Aorta (tissue), 5 donors: ENCODE measurements at places on chromosomes 6 and 20. TPM values are rescaled to one million over a fixed set of nuclear protein-coding genes. Genes with fewer than 3 reads are reported as not detected.

The CD24 gene
- total RNA-seq = 8.0 TPM

GRCh38 chr20:62876902-62877816 lies 15.5 kb upstream of the TCFL5 start:
- H3K27ac ChIP-seq = peak overlapping the region; percentile 53
- H3K27me3 ChIP-seq = no peaks in the 10 kb centered on the region
- no peaks in the 10 kb centered on the region for H3K36me3 ChIP-seq
- no peak overlapping the region for H3K4me3 ChIP-seq
- H3K4me1 ChIP-seq = no peaks in the 10 kb centered on the region
- peak; percentile 91 for DNase-seq

DNA sequence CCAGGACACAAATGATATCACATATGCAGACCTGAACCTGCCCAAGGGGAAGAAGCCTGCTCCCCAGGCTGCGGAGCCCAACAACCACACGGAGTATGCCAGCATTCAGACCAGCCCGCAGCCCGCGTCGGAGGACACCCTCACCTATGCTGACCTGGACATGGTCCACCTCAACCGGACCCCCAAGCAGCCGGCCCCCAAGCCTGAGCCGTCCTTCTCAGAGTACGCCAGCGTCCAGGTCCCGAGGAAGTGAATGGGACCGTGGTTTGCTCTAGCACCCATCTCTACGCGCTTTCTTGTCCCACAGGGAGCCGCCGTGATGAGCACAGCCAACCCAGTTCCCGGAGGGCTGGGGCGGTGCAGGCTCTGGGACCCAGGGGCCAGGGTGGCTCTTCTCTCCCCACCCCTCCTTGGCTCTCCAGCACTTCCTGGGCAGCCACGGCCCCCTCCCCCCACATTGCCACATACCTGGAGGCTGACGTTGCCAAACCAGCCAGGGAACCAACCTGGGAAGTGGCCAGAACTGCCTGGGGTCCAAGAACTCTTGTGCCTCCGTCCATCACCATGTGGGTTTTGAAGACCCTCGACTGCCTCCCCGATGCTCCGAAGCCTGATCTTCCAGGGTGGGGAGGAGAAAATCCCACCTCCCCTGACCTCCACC lies 42.2 kb downstream of the SIRPA start:
- no peak overlapping the region for H3K27ac ChIP-seq
- no peaks in the 10 kb centered on the region for H3K27me3 ChIP-seq
- H3K36me3 ChIP-seq = no peaks in the 10 kb centered on the region
- H3K4me3 ChIP-seq = no peak overlapping the region
- no peak for DNase-seq
- no peaks in the 10 kb centered on the region for H3K4me1 ChIP-seq

The KCNK16 gene
- total RNA-seq = not detected

- H3K4me3 ChIP-seq = no peak overlapping the region
- no peaks in the 10 kb centered on the region for H3K27me3 ChIP-seq
- peaks cover 6% of the 10 kb centered on the region for H3K4me1 ChIP-seq
- H3K27ac ChIP-seq = no peak overlapping the region
- no peaks in the 10 kb centered on the region for H3K36me3 ChIP-seq
These were observed 115.9 kb upstream of the DST start for GRCh38 chr6:56758553-56758952.

DNA sequence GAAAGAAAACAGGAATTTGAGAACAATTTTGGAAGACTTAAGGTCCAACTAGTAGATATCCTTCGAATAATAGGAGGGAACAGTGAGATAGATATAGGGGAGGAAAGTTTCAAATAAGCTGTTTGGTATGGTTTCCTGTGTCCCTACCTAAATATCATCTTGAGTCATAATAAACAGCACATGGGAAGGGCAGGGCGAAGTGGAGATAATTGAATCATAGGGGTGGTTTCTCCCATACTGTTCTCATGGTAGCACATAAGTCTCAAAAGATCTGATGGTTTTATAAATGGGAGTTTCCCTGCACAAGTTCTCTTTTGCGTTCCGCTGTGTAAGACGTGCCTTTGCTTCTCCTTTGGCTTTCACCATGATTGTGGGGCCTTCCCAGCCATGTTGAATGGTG lies 39.5 kb upstream of the ENPP5 start:
- no peak for DNase-seq
- H3K4me3 ChIP-seq = no peak overlapping the region
- H3K4me1 ChIP-seq = no peaks in the 10 kb centered on the region
- H3K27ac ChIP-seq = no peak overlapping the region

DNA sequence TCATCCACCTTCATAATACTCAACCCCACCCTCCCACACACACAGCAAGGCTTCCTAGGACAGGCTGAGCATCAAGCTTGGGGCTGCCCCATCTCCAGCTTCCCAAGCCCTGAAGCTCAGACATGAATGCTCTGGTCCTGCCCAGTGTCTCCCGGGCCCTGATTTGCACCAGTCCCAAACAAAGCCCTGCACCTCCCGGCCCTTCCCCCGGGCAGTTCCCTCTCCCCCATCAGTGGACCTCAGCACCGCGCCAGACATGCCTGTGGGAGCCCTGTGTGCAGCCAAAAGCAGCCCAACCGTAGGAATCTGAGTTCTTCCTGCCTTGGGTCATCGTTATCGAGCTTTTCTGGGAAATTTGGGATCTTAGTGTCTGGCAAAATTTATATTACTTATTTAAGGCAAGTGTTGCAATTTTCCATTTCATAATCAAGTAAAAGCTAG lies 63.5 kb downstream of the THBS2 start:
- H3K4me1 ChIP-seq = peaks cover 1% of the 10 kb centered on the region
- H3K27me3 ChIP-seq = no peaks in the 10 kb centered on the region
- peak overlapping the region; percentile 97 for H3K27ac ChIP-seq
- peak; percentile 92 for DNase-seq
- no peaks in the 10 kb centered on the region for H3K36me3 ChIP-seq

GRCh38 chr6:70103798-70104197 lies 199.1 kb downstream of the COL9A1 start:
- H3K36me3 ChIP-seq = no peaks in the 10 kb centered on the region
- H3K27ac ChIP-seq = no peak overlapping the region
- H3K4me1 ChIP-seq = no peaks in the 10 kb centered on the region
- H3K4me3 ChIP-seq = no peak overlapping the region
- no peak for DNase-seq
- H3K27me3 ChIP-seq = no peaks in the 10 kb centered on the region

- H3K4me3 ChIP-seq = no peak overlapping the region
- no peaks in the 10 kb centered on the region for H3K4me1 ChIP-seq
- no peak for DNase-seq
- H3K27ac ChIP-seq = no peak overlapping the region
- H3K36me3 ChIP-seq = no peaks in the 10 kb centered on the region
- H3K27me3 ChIP-seq = no peaks in the 10 kb centered on the region
These were observed 2.9 kb downstream of the CHRNA4 start for GRCh38 chr20:63357921-63358905.
